Hepatocyte (in vitro differentiated cells): ENCODE measurements at places on chromosomes 3 and 15.

- peak; percentile 23 for DNase-seq
Observed at GRCh38 chr3:149777414-149778214, 14.7 kb downstream of the ANKUB1 start.

DNA sequence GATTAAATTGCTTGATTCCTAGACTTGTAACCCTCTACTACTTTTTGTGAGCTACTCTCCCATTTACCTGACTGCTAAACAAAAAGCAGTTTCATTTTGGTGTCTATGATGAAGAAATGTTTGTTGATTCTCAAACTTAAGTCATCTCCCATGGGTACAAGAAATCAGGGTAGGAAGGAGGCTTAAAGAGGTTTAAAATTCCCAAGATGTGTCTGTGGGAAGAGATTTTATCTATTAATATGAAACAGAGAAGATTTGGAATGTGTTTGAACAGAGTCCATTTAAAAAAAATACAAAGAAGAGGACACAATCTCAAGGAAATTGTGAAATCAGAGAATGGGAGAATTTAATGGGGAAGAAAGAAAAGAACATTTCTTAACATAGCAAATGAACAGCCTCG lies 14.8 kb downstream of the P3H2 start:
- no peak for DNase-seq

GRCh38 chr3:187925326-187925725 lies 180.1 kb upstream of the BCL6 start:
- no peak for DNase-seq

DNA sequence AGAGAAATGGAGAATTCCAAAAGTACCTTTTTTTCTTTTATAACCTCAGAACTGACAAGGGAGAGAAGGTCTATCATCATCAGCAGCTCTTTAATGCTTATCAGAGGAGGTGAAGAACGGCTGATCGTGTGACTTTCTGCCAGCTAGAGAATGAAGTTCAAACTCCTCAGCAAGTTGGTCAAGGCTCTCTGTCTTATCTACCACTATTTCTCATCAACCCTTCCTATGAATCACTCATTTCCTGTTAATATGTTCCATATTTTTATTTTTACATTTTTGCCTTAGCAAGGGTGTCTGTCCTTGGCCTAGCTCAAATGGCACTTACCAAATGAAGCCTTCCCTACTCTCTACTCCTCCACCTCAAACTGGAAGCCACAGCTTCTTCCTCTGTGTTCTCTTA lies 73.1 kb upstream of the TSPAN3 start:
- no peak for DNase-seq
